ENCODE measurements at places on chromosomes 7 and 10. TPM values are rescaled to one million over a fixed set of nuclear protein-coding genes. Genes with fewer than 3 reads are reported as not detected.

Gene OR13A1
- total RNA-seq = not detected

Gene AGAP9
- 1.6 TPM for total RNA-seq

DNA sequence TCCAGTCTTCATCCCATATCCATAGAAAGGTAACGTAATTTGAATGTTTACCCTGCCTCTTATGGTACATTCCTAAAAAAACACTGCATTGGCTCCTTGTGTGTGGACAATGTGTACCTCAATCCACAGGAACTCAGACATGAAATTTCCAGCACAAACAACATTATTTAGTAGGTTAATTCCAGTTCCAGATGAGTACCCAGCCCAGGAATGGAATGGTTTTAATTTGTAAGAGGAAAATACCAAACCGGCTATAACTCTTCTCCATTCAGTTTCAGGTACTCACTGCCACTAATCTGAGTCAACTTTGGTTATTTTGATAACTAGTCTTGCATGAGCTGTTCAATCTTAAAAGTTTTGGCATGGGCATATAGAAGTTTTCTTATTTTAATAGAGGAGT lies 39.0 kb downstream of the TFPI2 start:
- H3K4me1 ChIP-seq = no peaks in the 10 kb centered on the region
- H3K4me3 ChIP-seq = no peak overlapping the region
- H3K27ac ChIP-seq = no peak overlapping the region
- H3K27me3 ChIP-seq = no peaks in the 10 kb centered on the region

DNA sequence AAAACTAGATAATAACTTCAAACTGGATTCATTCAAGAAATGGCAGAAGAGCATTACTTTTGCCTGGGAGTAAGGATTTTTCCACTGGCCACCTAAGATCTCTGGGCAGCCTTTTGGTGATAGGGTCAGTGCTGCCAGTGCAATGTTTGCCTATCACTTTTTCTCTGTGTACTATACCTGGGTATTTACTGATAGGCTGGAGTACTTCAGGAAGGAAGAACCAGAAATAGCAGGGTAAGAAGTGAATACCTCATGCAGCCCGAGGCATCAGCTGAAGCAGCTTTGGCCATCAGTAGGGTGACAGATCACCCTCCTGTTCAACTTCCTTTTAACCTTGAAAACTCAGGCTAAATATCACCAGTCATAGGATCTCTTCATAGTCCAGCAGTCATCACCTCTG lies 5.5 kb upstream of the PAPSS2 start:
- no peak for DNase-seq
- no peaks in the 10 kb centered on the region for H3K36me3 ChIP-seq
- no peaks in the 10 kb centered on the region for H3K27me3 ChIP-seq

- H3K4me3 ChIP-seq = no peak overlapping the region
- no peaks in the 10 kb centered on the region for H3K27me3 ChIP-seq
- H3K27ac ChIP-seq = peak overlapping the region; percentile 11
- DNase-seq = no peak
- H3K36me3 ChIP-seq = peaks cover 14% of the 10 kb centered on the region
These were observed 31.9 kb downstream of the RBM17 start for GRCh38 chr10:6120691-6121090.
